ENCODE measurements at places on chromosomes 11 and 22.

GRCh38 chr22:39269095-39269790, 24.5 kb upstream of the PDGFB start:
- no peak for DNase-seq

GRCh38 chr11:44651535-44652155, 75.1 kb upstream of the TSPAN18 start:
- no peak for DNase-seq

- DNase-seq: no peak
Measured at GRCh38 chr11:79026803-79027445, 413.9 kb downstream of the TENM4 start.

GRCh38 chr22:30500628-30501027, 4.9 kb downstream of the SEC14L4 start:
- no peak for DNase-seq

DNA sequence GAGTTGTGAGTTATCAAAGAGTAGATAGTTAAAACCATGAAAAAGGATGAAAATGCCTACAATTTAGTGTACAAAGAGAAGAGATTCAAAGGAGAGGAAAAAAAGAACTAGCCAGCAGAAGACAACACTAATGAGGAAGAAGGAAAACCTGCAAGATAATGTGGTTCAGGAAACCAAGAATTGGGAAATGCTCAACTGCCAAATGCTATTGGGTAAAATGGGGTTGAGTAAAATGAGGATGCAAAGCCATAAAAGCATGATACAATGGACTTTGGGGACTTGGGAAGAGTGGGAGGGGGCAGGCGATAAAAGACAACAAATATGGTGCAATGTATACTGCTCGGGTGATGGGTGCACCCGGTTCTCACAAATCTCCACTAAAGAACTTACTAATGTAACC, 7.6 kb upstream of the OR52K2 start:
- DNase-seq: no peak

- no peak for DNase-seq
Measured at GRCh38 chr11:75339685-75340409, 11.6 kb downstream of the ARRB1 start.

DNA sequence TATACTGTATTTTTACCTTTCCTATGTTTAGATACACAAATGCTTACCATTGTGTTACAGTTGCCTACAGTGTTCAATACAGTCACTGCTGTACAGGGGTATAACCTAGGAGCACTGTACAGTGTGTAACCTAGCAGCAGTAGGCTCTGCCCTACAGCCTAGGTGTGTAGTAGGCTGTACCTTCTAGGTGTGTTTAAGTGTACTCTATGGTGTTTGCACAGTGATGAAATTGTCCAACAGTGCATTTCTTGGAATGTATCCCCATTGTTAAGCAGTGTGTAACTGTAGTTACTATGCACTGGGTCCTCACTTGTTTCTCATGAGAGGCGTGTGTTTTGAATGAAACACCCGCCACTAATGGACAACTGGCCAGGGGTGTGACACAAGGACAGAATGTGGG, 269.0 kb downstream of the OPCML start:
- DNase-seq: no peak

GRCh38 chr11:78504708-78505107, 70.0 kb downstream of the NARS2 start:
- no peak for DNase-seq
